Ovary (tissue), 10 donors: ENCODE measurements at places on chromosomes 13 and 19.

- no peak for DNase-seq
Measured at GRCh38 chr19:48290401-48290770, 20.5 kb downstream of the ZNF114 start.

DNA sequence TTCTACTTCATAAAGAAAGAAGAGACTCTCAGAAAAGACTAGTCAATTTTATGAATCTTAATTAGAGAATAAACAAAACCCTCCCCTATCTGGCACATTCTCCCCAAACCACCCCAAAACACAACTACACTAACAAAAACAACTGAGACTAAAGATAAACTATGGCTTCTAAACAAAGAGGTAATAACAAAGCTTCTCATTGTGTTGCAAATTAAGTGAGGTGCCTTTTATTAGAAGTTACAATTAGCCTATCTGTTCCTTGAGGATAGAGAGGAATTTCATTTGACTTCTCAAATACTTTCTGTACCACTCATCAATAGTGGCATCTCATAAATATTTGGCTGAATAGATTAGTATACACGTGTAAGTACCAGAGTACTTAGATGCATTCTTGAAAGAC is 1196.2 kb downstream of the PCDH9 start:
- no peak for DNase-seq

GRCh38 chr19:43624933-43625332 is 5.5 kb upstream of the ZNF428 start:
- peak; percentile 44 for DNase-seq

- peak; percentile 54 for DNase-seq
Measured at GRCh38 chr19:12938779-12939601, 581 bp downstream of the CALR start.

DNA sequence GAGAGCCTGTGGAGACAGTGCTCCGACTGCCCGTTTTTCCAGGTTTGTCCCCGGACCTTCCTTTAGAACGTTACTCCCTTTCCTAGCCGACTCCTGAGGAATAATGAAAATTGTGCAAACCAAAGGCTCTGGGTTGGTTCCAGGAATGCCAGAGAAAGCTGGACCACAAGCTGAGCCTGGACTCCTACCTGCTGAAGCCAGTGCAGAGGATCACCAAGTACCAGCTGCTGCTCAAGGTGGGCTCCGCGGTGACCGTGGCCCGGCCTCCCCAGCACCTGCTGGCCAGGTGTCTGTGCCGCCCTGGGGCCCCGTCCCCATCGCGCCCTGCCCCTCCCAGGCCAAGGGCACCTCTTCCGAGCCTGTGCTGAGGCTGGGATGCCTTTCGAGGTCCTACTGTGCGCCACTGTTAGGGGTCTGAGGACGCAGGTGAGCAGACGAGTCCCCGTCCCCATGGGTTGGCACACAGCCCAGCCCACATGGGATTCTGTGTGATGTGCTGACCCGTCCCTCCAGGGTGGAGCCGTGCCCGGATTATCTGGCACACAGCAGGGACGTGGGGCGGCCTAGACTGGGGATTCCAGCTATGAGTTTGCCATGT is 20.5 kb upstream of the F7 start:
- DNase-seq, result no peak

DNA sequence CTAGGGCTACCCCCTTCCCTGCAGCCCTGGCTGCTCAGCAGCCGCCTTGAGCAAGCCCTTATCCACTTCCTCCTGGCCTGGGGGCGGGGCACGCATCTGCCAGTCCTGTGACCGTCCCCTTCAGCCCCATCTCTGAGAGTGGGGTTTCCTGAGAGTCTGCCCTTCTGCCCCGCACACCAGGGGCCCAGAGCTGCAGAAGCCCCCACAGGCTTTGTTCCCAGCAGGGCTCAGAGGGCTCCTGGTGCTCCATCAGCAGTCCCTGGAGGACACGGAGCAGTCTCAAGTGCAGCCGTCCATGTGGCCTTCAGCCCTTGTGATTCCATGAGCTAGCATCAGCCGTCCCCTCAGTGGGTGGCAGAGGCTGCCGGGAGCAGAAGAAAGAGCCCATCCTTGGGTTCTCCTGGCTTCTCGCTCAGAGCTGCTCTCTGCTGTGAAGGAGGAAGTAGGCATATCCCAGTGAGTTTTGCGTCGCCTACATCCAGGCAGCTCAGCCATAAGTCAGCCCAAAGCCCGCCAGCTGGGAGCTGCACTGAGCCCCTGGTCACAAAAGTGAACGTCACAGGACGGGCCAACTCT is 16.3 kb downstream of the MYO9B start:
- DNase-seq, result no peak
